ENCODE measurements at places on chromosomes 7 and 10.

GRCh38 chr10:48692748-48693147 lies 8.1 kb downstream of the WDFY4 start:
- no peak for DNase-seq

- DNase-seq: no peak
Measured at GRCh38 chr10:1358860-1359625, 302.9 kb downstream of the WDR37 start.

DNA sequence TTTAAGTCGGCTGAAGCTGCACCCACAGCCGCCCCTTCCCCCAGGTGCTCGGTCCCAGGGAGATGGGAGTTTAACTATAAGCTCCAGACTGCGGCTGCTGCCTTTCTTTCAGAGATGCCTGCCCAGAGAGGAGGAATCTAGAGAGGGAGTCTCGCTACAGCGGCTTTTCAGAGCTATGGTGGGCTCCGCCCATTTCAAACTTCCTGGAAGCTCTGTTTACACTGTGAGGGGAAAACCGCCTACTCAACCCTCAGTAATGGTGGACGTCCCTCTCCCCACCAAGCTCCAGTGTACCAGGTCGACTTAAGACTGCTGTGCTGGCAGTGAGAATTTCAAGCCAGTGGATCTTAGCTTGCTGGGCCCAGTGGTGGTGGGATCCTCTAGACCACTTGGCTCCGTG lies 135.4 kb downstream of the CXCL12 start:
- DNase-seq: no peak

DNA sequence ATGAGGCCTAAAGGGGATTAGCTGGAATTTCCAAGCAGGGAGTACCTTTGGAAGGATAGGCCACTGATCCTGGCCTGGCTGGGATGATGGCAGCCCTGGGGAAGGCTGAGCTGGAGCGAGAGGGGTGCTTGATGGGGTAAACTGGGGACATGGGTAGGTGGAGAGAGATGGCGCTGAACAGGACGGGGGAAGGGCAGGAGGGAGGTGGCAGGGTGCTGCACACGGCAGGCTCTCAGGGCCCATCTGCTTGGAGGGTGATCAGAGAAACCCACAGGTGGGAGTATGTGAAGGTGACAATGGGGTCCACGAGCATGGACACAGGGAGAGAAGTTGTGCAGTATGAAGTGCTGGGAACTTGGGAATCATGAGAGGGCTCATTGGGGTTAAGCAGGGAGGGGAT lies 10.3 kb downstream of the MAT1A start:
- no peak for DNase-seq

DNA sequence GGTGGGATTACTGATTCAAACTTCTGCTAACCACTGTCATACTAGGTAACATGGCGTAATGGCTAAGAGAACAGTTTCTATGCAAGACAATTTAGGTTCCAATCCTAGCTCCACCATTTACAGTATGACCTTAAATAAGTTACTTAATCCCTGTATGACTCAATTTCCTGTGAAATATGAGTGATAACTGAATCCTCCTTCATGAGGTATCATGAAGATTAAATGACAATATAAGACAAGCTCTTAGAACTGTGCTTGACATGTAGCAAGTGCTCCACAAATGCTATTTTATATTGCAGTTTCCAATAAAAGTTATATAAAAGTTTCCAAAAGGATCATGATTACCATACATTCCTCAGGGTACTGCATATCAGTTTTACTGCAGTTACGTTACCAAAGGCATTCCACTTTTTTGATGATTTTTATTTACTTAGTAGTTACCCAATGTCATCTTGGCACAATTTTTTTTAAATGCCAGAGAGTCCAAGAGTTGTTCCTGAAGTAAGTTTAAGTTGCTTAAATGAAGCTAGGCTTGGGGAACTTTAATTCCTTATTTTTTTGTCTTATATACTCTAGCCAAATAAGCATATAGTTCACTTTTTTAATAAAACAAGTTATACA lies 7.1 kb downstream of the DOCK4 start:
- no peak for DNase-seq

- DNase-seq: no peak
Measured at GRCh38 chr7:2069472-2069860, 163.3 kb downstream of the MAD1L1 start.

- no peak for DNase-seq
Measured at GRCh38 chr7:41292487-41292886, 410.4 kb downstream of the INHBA start.

DNA sequence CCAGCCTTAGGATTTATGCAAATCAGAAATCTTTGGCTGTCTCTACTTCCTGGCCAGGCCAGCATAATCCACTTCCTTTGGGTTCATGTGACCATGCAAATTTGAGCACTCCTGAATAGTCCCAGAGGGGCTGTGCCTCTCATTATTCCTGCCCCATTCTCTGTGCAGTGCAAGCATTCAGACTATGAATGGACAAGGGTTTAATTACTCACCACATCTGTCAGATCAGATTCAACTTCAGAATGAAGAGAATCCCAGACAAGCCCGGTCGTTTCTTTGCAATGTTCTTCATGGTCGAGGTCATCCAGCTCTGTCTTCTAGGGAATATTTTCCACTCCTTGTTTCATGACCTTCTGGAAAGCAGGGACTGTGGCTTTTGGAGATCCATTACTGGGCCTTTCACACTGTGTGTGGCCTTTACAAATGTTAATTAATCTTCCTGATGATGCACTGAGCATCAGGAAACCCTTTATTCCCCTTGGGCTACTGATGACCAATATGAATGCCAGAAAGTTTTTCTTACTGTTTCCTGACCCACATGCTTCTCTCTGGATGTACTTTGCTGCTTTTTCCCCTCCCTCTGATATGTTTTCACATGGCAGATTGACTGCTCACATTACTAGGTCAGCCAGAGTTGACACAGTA lies 217.6 kb upstream of the TCF7L2 start:
- DNase-seq: no peak

DNA sequence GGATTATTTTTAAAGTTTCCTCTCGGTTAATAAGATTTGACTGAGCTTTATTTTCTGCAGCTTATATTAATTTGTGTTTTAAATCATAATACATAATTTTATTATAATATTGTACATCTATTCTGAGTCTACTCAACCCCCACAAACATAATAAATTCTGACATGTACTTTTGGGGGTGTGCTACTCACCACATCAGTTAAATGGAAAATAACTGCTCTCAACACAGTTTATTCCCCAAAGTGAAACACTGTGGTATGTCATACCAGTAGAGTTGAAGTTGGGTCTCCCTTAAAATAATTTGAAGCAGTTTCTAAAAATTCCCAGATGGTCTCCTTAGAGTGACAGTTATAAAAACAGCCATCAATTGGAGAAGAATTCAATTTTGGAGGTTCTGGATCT lies 463.2 kb downstream of the PHTF2 start:
- no peak for DNase-seq

DNA sequence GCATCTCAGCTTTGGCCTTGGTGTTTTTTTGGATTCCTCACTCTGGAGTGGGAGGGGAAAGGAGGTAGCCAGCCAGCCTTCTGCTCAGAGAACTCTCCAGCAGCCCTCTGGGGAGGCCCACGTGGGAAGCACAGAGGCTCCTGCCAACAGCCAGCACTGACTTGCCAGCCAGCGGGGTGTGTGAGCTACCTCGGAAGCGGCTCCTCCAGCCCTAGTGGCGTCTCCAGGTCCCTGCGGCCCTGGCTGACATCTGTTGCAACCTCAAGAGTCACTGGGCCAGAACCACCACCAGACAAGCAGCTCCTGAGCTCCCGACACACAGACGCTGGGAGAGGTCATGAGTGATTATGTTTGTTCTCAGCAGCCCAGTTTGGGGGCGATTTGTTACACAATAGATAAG lies 180.2 kb upstream of the FZD8 start:
- DNase-seq: no peak

GRCh38 chr10:30734901-30735300 lies 105.3 kb upstream of the LYZL2 start:
- DNase-seq: no peak

DNA sequence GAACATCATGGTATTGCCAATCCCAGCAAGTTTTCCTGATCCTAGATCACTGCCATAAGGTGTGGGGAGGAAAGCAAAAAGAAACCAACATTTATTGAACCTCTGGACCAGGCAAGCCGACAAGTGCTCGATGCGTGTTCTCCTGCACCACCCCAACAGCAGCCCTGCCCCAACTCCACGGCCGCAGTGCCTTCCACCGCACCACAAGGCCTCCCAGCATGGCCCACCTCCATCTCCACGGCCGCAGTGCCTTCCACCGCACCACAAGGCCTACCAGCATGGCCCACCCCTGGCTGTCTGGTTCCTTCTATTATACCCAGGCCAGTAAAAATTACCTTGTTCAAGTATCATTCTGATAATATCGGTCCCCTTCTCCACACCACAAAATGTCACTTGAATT lies 8.7 kb downstream of the HIPK2 start:
- DNase-seq: no peak

- DNase-seq: no peak
Measured at GRCh38 chr10:70595566-70596016, 7.0 kb downstream of the PRF1 start.

- no peak for DNase-seq
Measured at GRCh38 chr10:94146746-94147145, 153.0 kb downstream of the PLCE1 start.

- DNase-seq: no peak
Measured at GRCh38 chr7:47492716-47493325, 89.1 kb downstream of the TNS3 start.

DNA sequence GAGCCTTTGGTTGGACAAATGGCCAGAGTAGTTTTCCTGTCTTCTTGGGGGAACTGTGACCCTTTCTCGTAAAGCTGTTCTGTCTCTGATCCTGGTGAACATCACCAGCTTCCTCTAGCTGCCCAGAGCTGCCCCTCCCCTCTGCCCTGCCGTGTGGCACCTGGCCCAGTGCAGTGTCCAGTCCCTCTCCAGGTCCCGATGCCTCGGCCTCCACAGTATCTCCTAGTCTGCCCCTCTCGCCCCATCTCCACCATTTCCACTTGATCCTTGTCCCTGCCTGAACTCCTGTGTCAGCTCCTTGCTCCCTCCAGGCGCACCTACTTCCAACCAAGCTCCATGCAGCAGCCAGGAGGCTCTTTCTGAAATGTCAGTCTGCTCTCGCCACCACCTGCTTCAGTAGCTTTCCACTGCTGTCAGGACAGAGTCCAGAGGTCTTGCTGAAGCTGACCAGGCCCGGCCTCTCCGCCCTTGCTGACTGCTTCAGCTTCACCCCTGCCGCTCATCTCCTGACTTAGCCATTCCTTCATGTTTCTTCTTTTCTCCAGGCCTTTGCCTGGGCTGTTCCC lies 133.6 kb downstream of the GRK5 start:
- DNase-seq: no peak

DNA sequence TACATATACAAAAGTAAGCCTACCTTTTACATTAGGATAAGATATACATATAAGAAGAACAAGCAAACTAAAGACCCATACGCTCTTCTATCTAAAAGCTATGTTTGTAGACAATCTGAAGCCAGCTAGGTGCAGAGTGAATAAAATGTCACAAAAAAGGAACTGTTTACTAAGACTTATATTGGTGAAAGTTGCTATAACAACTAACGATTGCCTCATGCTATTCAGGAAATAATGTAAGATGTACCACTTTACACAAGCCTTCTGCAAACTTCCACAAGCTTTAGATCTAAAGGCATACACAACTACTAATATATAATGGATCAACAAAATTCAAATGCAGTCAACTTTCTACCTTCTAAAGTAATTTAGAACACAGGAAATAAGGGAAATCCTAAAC lies 175.1 kb downstream of the SRPK2 start:
- DNase-seq: no peak

DNA sequence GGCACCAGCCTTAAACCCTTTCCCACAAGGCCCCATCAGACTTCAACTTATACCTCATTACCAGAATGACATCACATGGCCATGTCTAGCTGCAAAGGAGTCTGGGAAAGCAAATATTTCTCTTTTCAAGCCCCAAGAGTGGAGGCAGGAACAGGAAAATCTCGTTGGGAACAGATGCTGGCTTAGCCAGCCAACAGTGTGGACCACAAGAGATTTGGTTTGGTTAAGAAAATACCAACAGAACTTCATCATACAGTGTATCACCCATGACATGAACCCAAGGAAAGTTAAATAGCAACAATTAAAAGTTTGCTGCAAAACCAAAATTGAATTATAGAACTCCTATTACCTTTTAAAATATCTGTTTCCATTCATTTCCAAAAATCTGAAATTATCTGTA lies 2.2 kb upstream of the MET start:
- DNase-seq: no peak

DNA sequence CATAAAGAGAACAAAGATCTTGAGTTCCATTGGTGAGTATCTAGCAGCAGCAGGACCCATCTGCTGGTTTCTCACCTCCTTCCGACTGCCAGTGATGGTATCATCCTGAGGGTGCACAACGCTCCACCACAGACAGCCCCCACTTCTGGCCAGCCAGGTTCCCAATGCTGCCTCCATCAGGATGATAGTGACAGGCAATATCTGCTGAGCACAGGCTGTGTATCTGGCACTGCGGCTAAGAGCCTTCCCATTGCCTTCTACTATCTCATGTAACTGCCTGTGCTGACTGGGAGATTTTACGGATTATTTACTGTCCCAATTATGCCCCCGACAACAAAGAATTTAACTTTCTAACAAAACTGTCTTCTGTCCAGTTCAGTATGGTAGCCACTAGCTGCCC lies 352.4 kb upstream of the AOAH start:
- DNase-seq: no peak

Measured in stimulated activated CD8-positive, alpha-beta memory T cell treated with anti-CD3 and anti-CD28 coated beads, Interleukin-12 subunit alpha, Interleukin-12 subunit beta, amount 100 ng/mL, for 4 hours (primary cell).